ENCODE measurements at places on chromosomes 11 and 22.

GRCh38 chr22:24707470-24707801 is 67.1 kb downstream of the PIWIL3 start:
- DNase-seq, result no peak

- DNase-seq, result peak; percentile 60
Measured at GRCh38 chr22:36546092-36546804, 17.3 kb upstream of the EIF3D start.

- no peak for DNase-seq
Measured at GRCh38 chr11:548700-549603, 11.6 kb downstream of the LMNTD2 start.

DNA sequence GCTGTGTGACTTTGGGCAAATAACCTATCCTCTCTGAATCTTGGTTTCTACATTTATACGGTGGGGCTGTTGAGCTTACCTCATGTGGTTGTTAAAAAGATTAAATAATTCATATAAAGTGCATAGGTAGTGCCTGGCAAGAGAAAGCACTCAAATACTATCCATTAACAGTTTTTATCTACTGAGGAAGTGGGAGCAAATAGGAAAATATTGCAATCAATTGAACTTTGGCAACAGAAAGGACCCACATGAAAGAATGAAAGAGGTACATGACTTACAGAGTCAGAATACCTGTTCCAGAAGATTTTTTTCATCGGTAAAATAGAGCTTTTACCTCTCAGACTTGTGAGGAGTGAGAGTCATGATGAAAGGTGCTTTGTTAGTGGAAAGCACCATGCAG is 6.3 kb upstream of the PPP2R1B start:
- no peak for DNase-seq

GRCh38 chr22:36443198-36443770 is 38.2 kb downstream of the TXN2 start:
- no peak for DNase-seq

DNA sequence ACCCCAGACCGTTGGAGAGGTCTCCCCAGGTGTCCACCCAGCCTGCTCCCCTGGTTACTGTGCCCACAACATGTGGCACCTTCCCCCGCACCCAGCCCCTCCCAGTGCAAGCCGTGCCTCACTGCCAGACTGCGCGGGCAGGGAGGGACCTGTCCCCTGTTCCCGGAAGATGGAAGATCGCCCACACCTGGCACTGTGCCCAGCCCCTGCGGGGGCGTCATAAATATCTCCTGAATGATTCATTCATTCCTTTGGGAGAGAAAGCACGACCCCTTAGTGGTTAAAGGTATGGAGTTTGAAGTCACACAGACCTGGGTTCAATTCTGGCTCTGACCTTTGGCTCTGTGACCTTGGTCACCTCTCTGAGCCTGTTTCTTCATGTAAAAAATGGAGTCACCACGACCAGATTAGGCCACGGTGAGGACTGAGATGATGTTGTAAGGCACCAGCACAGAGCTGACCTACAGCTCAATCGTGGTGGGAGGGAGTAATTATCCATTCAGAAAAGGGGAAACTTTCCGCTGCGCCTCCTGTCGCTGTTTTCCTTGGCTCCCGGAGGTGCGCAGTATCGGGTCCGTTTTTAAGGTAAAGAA is 497 bp upstream of the SYT12 start:
- DNase-seq, result no peak

DNA sequence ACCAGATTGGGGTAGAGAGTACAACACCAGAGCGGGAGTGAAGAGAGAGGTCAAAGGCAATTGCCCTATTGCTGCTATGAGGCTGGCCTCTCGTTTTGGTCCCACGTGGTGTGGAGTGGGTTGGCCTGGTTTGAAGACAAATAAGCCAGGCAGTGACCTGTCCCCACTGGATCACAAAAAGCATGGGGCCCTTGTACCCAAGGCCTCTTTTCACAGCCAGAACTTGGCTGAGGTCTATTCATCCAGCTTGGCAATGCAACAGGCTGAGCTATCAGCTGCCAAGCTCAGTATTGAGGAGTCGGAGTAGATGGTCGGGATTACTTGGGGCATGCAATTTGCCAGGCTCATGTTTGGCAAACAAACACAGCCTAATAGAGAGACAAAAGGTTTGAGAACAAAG is 19.2 kb upstream of the GALNT18 start:
- DNase-seq, result no peak

DNA sequence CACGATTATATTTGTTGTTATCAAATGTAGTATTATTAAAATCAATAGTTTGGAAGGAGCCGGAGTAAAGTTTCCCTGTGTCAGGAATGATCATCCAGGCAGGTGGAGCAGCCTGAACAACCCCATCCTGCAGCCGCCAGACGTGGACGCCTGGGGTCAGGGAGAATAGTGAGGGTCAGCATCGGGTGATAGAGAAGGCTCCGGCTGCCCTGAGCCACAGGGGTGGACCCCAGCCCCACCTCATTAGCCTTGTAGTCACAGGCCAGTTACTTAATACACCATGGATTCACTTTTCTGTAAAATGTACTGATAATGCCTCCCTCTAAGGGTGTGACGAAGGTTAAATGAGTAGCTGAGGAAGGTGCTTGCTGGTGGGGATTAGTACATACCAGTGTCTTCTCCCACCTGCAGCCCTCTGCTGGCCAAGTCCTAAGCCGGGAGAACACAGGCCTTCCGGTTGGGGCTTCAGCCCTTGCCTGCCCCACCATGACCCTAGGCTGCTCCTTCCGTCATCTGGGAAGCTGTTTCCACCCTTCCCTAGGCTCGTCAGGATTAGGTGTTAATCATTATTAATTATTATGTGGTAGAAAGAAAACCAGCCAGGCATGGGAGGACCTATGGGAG is 14.9 kb downstream of the TMEM121B start:
- DNase-seq, result no peak

GRCh38 chr11:36039471-36039870 is 95.6 kb downstream of the LDLRAD3 start:
- DNase-seq, result no peak

GRCh38 chr11:6681505-6681904 is 1.6 kb downstream of the MRPL17 start:
- DNase-seq, result no peak

DNA sequence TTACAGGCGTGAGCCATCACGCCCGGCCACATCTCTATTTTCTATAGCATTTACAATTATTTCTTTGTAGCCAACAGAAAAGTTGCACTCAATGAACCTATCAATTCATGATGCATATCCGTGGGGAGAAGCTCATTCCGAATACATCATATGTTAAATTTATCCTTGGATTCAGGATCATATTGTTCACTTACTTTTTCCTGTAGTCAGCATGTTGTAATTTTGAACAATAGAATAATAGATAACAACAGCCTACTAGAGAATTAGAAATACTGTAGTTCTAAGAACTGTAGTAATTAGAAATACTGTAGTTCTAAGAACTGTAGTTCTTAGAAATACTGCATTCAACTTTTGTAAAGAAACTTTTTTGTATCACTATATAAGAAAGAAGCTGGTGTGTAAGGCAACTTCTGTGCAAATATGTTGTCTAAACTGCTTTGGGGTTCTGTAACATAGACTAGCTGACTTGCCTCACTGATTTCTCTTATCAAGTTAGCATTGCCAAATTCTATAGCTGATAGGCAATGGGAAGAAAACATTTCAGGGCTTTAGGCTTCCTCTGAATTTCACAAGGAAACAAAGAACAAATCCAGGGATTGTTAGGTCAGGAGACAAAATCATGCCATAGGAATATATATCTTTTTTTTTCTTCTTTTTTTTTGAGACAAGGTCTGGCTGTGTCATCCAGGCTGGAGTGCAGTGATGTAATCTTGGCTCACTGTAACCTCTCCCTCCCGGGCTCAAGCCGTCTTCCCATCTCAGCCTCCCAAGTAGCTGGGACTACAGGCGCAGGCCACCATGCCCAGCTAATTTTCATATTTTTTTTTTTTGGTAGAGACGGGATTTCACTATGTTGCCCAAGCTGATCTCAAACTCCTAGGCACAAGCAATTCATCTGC is 91.9 kb downstream of the CSTPP1 start:
- DNase-seq, result no peak

DNA sequence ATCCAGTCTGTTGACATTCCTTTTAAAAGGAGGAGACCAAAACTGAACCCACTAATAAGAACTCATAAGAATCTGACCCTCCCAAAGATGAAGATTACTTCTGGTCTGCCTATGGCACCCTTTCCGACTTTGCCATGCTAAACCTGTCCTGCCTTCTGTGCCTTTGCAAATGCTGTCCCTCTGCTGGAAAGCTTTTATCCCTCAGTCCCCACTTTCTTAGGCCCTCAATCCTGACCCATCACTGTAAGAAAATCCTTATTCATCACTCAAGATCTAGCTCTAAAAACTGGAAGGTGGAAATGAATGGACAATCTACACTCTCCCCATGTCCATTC is 10.4 kb downstream of the MPZL3 start:
- no peak for DNase-seq

DNA sequence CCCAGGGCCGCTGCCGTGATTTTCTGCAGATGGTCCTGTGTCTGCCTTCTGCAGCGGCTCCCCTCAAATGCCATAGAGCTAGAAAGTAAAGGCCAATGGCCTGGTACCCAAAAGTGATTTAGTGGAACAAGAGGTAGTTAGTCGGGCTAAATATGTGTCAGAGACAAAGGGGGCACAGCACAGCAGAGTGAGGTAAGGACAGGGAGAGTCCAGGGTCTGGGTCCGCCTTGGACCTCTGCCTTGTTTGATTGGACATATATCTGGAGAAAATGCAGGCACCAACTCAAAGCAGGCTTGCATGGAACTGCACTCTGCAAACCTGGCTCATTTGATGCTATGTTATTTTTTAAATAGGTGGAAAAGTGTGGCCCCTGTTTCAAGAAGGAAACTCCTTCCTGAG is 249.6 kb upstream of the B3GAT1 start:
- DNase-seq, result no peak

- no peak for DNase-seq
Measured at GRCh38 chr11:86265194-86265593, 20.6 kb downstream of the EED start.

DNA sequence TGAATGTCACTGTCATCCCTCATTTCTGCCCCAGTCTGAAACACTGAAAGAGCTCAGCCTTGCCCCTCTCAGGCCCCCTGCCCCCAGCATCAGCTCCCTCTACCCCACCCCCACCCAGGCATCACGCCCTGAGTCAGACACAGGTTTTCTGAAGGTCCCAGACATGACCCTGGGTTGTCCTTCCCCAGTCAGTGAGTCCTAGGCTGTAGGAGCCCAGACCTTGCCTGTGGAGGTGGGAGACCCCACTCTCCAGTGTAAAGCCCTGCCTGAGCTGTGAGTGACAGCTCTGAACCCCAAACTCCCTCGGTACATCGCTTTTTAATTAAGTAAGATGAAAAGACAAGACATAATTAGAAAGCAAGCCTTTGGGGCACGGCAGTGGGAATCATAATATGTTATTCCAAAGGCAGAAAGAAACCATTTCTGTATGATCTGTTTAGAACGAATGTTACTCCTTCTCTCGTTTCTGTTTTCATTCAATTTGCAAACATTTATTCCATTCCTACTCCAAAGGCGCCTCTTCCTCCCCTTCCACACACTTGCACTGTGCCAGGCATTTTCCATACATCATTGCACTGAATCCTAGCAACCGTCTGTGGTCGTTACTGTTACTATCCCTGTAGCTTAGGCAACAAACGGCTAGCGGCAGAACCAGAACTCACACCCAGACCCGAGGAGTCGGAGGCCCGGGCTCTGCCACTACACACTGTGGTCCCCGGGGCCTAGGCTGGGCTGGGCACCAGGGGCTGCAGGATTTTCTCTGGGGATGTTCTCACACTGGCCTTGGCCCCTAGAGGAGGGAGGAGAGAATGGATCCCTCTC is 63.4 kb downstream of the CD6 start:
- DNase-seq, result no peak

- peak; percentile 75 for DNase-seq
Measured at GRCh38 chr11:68584097-68584496, 100.2 kb upstream of the GAL start.

- DNase-seq, result no peak
Measured at GRCh38 chr11:70876685-70877084, 375.7 kb downstream of the SHANK2 start.

GRCh38 chr11:36352922-36353321 is 56.8 kb downstream of the PRR5L start:
- DNase-seq, result peak; percentile 61

DNA sequence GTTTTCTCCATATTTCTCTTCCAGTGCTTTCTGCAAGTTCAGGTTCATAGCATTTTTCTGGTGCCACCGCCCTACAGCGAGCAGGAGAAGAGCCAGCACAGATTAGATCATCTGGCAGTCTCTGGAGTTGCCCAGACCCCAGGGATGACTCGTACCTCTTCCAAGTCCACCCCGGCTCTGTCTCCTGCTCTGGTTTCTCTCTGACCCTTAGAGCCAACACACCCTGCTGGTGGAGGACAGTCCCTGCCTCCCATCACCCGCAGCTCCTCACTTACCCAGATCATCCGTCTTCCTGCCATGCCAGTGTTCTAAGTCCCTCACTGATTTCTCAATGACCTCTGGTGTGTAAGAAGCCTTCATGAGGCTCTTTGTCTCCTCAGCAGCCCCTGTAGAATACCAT is 28.0 kb downstream of the TST start:
- DNase-seq, result no peak

DNA sequence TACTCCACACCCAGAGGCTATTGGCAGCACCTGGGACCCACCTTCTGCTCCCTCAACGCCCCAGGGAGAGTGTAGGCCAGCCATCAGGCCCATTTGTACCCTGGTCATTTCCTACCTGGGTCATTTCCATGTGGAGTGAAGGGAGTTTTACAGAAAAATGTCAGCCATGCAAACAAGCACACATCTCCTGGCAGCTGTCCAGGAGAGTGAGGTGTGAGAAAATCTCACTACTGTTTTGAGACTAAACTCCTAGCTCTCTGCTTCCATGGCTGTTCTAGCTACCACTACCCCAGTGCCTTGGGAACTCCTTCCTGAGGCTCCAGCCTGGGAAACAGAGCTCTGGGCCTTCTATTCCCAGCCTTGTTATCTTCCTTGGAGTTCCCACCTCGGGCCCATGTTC is 2.8 kb upstream of the TMPRSS13 start:
- peak; percentile 81 for DNase-seq

DNA sequence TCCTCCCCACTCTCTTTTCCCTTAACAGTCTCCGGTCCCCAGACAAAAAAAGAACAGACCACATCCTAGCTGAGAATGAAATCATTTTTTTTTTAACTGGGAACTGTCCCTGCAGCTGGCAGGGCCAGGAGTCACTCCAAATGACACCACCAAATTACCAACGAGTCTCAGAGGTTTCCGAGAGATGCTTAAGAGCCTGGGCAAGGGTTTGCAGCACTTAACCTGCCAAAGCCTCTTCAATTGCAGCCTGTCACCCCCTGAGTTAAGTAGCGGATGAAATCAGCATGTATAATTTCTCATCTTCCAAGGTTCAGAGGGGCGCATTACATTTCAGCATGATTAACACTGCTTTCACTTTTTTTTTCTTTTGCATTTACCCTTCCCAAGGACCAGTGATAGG is 71.8 kb downstream of the TENM4 start:
- no peak for DNase-seq
